GM13977 (cell line): ENCODE measurements at places on chromosomes 6 and 20.

- peak; percentile 42 for DNase-seq
Measured at GRCh38 chr20:36344517-36345132, 38.5 kb downstream of the DLGAP4 start.

- DNase-seq = no peak
Measured at GRCh38 chr20:25020901-25021301, 28.4 kb upstream of the APMAP start.

GRCh38 chr20:4685923-4686221 is 35.8 kb upstream of the PRND start:
- DNase-seq = no peak

DNA sequence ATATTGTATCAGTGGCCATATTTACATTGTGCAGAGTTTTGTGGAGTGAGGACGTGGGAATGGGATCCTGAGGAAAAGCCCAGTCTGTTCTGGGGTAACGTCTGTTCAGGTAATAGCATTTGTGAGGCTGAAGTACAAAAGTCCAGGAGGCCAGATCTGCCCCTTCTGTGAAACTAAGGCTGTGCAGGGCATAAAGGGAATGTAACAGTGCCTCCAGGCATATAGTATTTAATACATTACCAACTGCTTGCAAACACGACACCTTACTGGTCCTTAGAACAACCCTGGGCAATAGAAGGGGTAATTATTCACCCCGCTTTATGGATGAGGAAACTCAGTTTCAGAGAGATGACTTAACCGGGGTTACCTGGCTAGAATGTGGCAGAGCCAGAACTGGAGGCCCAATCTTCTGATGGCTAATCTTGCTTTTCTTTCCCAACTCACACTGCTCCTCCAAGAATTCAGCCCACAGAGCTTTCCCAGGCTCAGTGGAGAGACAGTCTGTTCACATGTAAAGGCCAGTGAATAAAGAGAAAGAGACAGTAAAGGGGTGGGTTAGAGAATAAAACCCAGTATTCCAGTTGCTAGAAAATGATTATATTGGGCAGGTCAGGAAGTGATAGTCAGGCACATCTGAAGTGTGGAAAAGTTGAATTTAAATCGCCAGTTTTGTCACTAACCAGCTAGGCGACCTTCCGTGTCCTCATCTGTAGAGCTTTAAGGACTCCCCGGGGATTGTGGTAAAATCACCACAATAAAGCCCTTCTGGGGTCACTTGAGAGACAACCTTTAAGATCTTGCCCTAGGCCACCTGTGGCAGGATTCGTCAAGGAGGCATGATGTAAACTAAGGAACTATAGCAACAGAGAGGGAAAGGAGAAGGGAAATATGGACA is 280.7 kb upstream of the CITED2 start:
- DNase-seq = no peak

DNA sequence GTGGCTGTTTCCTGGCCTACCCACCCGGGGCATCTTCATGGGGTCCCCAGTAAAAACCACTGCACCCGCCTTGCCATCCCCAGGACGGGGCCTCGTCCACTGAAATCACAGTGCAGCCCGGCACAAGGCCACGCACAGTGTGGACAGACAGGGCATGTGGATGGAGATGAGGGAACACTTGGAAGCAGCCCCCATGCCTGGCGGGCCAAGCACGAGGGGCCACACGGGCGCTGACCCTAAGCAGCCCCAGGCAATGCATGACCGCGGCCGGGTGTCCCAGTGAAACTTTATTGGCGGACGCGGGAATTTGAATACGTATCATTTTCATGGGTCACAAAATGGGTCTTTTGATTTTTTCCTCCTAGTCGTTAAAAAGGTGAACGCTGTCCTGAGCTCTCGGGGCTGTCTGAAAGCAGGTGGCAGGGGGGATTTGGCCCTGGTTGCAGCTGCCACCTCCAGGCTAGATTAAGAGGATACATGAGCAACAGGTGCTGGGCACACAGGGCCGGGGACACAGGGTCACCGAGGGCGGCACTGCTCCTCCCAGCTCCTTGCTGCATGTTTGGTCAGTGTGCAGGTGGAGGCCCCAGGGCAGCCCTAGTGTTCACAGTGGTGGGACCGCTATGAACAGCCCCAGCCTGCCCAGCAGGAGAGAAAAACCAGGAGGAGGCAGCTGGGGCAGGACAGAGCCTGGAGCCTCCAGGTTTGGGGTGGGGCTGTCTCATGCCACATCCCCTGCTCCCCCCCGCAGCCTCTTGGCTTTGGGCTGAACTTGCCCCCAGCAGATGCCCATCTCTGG is 74.9 kb upstream of the SLCO4A1 start:
- no peak for DNase-seq

GRCh38 chr20:22940350-22940749 is 94.8 kb upstream of the SSTR4 start:
- no peak for DNase-seq

GRCh38 chr6:108942556-108943492 is 94.6 kb downstream of the ARMC2 start:
- no peak for DNase-seq

- DNase-seq = no peak
Measured at GRCh38 chr6:170188571-170189001, 102.3 kb downstream of the DLL1 start.

DNA sequence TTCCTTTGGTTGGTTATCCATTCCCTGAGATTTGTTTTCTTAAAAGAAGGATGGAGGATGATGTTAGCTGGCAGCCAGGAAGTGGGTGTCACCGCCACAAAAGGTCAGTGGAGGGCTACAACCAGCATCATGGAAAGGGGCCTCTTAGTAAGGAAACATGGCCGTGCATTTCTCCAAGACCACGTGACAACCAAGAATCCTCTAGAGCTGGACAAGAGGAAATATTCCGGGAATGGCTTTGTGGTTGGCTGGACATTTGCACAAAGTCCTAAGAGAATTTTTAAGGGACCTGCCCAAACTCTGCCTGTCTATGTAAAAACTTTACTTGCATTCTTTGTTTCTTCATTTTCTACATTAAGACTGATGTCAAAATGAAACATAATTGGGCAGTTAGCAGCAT is 399.9 kb upstream of the MARCKS start:
- no peak for DNase-seq

DNA sequence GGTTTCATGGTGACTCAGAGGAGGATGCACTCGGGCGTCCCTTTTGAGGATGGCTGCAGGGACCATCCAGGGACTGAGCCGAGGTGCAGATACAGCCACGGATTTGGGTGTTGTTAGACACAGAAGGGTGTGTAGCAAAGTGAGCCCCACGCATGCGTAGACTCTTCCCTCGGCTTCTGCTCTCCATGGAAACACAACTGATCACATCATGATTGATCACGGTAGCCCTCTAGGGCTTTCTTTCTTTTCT is 606 bp upstream of the ULBP1 start:
- DNase-seq = peak; percentile 48

GRCh38 chr6:48068278-48069251 is 42.4 kb downstream of the PTCHD4 start:
- peak; percentile 13 for DNase-seq

DNA sequence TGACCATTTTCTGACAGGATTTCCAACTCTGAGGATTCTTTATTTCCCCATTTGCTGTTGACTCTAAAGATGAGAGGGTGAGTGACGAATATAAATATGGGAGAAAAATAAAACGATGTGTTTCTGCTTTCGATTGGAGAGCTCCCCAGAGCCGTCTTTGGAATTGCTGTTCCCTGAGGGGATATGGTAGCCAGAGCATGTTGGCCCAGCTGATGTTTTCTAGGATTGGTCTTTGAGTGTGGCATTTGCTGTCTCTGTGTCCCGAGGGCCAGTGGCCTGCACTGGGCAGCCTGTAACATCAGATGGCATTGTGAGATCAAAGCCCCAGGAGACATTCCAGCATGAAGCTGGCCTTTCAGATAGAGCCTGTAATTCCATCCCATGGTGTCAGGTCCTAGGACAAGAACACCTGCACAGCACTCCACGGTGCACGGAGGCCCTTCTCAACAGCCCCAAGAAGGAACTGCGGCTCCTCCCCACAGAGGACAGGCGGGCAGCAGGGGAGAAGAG is 26.7 kb downstream of the PKIG start:
- no peak for DNase-seq

DNA sequence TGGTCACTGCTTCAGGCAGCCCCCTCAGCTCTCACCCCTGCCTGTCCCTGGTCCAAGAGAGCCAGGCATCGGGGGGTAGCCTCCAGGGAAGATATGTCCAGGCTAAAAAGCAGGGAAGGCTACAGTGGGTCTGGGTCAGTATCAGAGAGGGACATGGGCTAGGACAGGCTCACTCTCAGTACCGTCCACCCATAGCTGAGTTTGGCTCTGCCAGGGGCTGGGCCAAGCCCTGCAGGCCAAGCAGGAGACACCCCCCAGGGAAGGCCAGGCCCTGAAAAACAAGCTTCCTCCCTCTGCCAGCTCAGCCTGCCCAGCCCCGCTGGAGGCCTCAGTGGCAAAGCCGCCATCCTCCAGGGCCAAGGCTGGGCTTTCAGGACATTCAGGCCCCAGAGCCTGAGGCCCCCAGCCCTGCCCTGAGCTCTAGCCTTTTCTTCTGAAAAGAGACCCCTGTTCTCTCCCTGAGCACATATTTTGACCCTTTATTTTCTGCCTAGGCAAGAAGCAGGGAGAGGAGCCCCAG is 28.6 kb upstream of the TGM2 start:
- no peak for DNase-seq

- no peak for DNase-seq
Measured at GRCh38 chr6:36651659-36652379, 26.7 kb upstream of the CDKN1A start.

- DNase-seq = no peak
Measured at GRCh38 chr6:18053555-18054445, 66.4 kb upstream of the KIF13A start.

GRCh38 chr6:84093441-84094435 is 60.2 kb downstream of the MRAP2 start:
- no peak for DNase-seq

- no peak for DNase-seq
Measured at GRCh38 chr6:47853766-47854165, 71.9 kb downstream of the OPN5 start.

GRCh38 chr6:75532521-75532920 is 38.9 kb upstream of the FILIP1 start:
- no peak for DNase-seq

DNA sequence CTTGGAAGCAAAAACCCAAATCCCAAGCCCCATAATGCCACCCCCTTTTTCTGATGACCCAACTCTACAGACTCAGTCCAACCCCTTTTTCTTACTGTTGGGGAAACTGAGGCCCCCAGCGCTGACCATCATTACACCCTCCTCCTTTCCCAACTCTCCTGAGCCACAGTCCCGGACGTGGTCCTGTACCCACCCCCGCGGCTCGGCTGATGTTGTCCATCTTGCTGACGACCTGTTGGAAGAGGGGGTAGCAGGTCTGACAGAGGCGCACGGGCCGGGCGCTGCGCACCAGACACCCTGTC is 533 bp downstream of the OSTM1 start:
- DNase-seq = no peak
